ENCODE measurements at places on chromosomes 1 and 21. TPM values are rescaled to one million over a fixed set of nuclear protein-coding genes. Genes with fewer than 3 reads are reported as not detected.

SLAMF8 gene
- total RNA-seq = 0.55 TPM

OR6N2 gene
- total RNA-seq = not detected

HORMAD1 gene
- not detected for total RNA-seq

PPM1J gene
- 1.2 TPM for total RNA-seq

TMPRSS15 gene
- not detected for total RNA-seq

KIAA0319L gene
- total RNA-seq = 28.3 TPM

APCS gene
- not detected for total RNA-seq

C2CD2 gene
- total RNA-seq = 3.8 TPM

FCRL5 gene
- total RNA-seq = not detected

KCNE2 gene
- not detected for total RNA-seq

ADORA3 gene
- not detected for total RNA-seq

EVI5 gene
- 36.0 TPM for total RNA-seq

GNG4 gene
- 1.8 TPM for total RNA-seq

- peak; percentile 59 for DNase-seq
These were observed 104.0 kb upstream of the OLIG2 start for GRCh38 chr21:32921632-32922230.

GRCh38 chr1:22489278-22489677 lies 37.6 kb downstream of the ZBTB40 start:
- no peak for DNase-seq

DNA sequence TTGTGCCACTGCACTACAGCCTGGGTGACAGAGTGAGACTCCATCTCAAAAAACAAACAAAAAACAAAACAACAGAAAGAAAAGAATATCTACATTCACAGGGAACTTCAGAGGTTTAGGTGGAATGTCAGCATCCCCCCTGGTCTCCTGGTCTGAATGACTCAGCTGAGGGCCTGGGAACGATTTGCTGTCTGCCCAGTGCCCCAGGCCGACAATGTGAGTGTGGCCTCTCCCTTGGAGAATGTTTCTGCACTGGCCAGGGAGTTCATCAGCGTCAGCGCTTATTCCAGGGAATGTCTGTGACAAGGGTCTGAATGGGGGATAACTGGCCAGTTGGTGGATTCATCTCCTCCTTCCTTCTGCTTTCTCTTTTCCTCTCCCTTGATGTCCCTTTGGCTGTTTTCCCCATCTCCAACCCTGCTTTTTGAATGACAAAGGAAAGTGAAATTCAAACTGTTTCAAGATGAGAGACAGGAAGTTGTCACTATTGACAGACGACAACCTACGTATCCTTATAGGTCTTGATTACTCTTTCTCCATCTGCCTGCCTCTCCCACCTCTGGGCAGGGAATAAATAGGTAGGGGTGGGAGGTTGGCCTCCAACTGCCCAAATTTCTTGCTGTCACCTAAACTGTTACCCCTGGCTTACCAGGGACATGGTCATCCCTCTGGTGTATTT lies 213.1 kb downstream of the HHAT start:
- no peak for DNase-seq

DNA sequence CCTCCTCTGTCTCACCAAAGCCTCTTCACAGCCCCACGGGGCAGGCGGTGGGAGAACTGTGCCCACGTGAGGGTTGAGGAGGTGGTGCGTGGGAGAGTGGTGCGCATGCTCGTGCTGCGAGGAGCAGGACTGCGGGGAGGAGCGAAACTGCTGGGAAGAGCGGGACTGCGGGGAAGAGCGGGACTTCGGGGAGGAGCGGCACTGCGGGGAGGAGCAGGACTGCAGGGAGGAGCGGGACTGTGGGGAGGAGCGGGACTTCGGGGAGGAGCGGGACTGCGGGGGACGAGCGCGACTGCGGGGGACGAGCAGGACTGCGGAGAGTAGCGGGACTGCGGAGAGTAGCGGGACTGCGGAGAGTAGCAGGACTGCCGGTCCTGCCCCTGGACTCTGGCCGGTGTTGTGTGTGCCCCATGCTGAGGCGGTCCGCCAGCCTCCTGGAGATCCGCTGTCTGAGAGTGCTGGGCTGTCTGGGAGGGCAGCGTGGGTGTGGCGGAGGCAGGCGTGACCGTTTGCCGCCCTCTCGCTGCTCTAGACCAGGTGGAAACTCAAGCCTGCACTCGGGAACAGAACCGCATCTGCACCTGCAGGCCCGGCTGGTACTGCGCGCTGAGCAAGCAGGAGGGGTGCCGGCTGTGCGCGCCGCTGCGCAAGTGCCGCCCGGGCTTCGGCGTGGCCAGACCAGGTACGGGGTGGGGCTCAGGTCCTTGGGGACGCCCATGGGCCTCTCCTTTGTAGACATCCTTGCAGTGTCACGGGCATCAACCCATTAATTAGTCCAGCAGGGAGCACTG lies 24.6 kb downstream of the TNFRSF1B start:
- no peak for DNase-seq

- no peak for DNase-seq
These were observed 42.5 kb upstream of the SLC19A1 start for GRCh38 chr21:45584786-45585185.

DNA sequence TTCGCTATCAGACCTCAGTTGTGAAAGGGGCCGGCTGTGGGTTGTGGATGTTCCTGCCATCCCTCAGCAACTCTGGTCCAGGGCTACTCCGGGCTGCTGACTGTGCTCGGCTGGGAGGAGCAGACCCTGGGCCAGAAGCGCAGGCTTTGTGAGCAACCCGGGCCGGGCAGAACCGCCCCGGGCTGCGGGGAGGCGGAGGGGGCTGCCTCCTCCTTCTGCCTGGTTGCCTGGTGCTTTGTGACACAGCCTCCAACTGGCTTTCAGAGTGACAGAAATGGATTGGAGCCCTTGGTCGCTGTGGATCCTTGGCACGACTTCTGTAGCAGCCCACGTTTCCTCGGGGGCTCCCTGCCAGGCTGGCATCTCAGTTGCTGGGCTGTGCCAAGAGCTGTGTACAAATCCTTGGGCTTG lies 10.0 kb downstream of the DRAXIN start:
- DNase-seq = no peak

- no peak for DNase-seq
These were observed 3.8 kb downstream of the CNR2 start for GRCh38 chr1:23909412-23909811.

DNA sequence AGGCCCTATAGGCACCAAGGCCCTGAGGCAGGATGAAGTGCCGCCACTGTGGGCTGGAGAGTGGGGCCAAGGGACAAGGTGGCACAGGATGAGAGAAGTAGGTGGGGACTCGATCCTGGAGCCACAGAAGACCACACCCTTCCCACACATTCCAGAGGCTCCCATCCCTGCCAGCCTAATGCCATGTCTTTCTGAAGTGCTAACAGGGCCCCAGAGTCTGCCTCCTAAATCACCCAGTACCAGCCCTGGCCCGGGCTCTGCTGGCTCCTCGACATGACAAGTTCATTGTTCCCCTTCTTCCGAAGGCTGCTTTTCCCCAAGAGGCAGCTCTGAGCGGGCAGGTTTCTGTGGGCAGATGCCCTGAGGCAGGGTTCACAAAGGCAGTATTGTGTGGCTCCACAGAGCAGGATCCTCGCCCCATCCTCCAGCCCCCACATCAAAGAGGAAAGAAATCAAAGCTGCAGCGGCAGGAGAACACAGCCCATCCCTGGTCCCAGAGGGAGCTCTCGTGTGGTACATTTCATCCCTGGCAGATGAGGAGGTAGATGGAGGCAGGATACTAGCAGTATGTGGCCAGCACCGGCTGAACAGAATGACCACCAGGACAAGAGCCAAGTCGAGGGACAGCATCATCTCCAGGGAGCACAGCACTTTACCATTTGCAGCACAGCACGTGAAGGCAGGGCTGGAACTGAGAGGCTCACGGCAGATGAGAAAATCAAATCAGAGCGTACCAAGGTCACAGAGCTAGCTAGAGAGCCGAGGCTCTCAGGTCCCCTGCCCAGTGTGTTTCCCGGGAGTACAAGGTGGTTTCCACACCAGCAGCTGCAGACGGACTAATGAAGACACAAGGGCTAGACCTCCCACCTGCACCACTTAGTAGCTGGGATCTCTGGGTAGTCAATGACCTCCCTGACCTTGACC lies 64.8 kb downstream of the SYF2 start:
- no peak for DNase-seq

- DNase-seq = peak; percentile 51
These were observed 39.4 kb downstream of the CDC14A start for GRCh38 chr1:100391675-100392074.

GRCh38 chr1:33165209-33165608 lies 16.6 kb downstream of the TRIM62 start:
- no peak for DNase-seq

- DNase-seq = no peak
These were observed 2.8 kb downstream of the DIRAS3 start for GRCh38 chr1:68047659-68048026.

DNA sequence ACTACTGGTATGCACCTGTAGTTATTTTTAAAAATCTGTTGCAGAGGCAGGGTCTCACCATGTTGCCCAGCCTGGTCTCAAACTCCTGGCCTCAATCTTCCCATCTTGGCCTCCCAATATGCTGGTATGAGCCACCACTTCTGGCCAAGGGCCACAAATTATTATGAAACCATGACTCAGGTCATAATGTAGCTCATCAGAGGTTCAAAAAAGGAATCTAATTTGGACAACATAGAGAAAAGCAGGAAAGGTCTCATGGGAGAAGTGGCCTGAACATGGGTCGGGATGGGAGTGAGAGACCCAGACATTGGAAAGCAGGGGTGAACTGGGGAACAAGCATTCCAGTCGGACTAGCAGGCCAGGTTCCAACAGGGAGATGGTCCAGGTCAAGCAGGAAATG lies 45.2 kb upstream of the C1orf198 start:
- DNase-seq = no peak

DNA sequence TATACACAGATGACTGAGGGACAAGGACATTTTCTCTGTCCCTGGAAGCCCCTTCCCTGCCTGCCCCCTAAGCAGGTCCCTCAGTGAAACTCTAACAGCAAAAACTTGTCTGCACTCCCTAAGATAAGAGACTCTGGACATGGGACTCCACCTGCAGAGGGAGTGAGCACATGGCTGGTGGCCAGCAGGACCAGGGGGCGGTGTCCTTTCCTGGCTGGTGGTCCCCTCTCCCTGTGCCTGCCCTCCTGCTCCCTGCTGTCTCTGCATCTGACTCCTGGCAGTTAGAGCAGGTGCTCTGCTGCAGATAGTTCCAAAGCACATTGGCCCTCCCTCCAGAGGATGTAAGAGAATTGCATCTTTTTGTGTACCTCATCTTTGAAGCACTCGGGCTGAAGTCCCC lies 215.5 kb downstream of the GRIK3 start:
- DNase-seq = no peak

DNA sequence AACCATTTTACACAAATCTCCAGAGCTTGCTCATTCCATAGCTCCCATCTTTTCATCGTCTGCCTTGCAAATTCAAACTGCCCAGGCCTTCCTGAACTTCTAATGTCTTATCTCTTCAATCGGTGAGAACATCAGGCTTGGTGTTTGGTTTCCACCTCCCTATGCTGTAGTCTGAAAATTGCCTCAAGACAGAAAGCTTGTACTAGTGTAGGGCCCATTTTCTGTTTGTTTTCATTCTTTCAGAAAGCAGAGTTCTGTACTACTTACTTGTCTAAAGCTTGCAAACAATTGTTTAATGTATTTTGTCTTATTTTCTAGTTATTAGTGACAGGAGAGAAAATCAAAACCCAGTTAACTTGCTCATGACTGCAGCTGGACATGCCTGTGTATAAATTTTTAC lies 16.8 kb downstream of the HOOK1 start:
- DNase-seq = no peak

- no peak for DNase-seq
These were observed 15.5 kb upstream of the CNN3 start for GRCh38 chr1:94942171-94943128.

DNA sequence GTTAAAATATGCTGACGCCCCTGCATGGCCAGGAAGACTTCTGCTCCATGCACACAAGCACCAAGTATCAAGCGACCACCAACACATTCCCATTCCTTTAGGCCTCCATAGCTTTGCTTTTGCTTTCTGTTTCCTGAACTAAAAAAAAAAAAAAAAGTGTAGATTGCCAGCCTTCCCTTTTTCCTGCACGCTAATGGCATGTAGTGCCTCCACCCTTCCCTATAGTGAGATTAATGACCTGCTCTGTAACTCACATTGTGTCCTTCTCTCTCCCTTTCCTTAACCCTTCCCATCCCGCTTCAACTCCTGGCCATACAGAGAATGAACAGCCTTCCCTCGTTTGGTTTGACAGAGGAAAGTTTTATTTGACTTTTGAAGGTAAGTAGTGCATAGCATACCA lies 57.1 kb upstream of the DYNLT5 start:
- no peak for DNase-seq

DNA sequence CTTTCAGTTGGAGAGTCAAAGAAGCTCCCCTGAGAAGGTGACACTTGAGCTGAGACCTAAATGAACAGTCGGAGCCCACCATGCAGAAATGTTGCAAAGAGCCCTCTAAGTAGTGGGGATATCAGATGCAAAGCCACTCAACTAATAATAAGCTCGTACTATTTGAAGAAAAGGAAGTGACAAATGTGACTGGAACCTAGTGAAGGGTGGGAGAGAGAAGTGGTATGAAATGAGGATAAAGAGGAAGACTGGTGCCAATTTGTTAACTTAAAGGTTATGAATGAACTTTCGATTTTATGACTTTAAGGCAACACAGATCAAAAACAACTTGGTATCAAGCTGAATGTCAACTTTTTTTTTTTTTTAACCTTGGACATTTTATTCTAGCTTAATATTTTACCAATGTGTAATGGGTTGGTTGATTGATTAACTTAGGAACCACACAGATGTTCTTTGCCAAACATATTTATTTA lies 14.7 kb downstream of the LYPLAL1 start:
- DNase-seq = no peak

GRCh38 chr1:20962576-20963258 lies 175.6 kb upstream of the HP1BP3 start:
- DNase-seq = no peak

GRCh38 chr1:153490272-153491051 lies 30.0 kb upstream of the S100A7 start:
- DNase-seq = peak; percentile 16

DNA sequence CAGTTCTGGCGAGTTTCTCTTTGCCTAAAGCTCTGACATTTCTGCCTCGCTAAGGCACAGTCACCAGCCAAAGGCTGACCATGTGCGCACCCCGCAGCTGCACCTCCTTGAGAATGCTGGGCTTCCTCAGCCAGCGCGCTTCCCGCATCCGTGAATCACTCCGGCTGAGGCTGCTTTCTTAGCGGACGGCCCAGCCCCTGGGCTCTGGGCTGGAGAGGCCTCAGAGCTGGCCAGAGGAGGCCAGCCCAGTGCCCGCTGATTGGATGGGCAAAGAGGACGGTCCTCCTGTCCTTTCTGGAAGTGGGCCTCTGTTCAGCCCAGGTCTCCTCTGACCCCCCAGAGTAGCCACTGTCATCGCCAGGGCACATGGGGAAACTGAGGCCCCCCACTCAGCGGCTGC lies 56.1 kb downstream of the PRDM16 start:
- no peak for DNase-seq

- DNase-seq = no peak
These were observed 26.3 kb downstream of the ZMYM4 start for GRCh38 chr1:35294809-35295208.

All from activated CD4-positive, alpha-beta memory T cell treated with anti-CD3 and anti-CD28 coated beads for 36 hours (primary cell).